ENCODE measurements at places on chromosomes 16 and 17. TPM values are rescaled to one million over a fixed set of nuclear protein-coding genes. Genes with fewer than 3 reads are reported as not detected.

Gene CLDN9
- total RNA-seq: not detected

Gene HAGH
- 113 TPM for total RNA-seq

Gene GNAO1
- 6.1 TPM for total RNA-seq

Gene DOC2B
- not detected for total RNA-seq

Gene PLCD3
- 25.8 TPM for total RNA-seq

Gene SLC25A11
- 83.0 TPM for total RNA-seq

Gene TLCD3A
- 20.8 TPM for total RNA-seq

Gene OTOP3
- total RNA-seq: not detected

Gene SLC5A10
- not detected for total RNA-seq

Measured in A375 (cell line).